Activated T-helper 17 cell treated with anti-CD3 and anti-CD28 coated beads, Interleukin-2, amount 50 U/mL, for 72 hours (primary cell): ENCODE measurements at places on chromosomes 7 and 10.

GRCh38 chr10:74936577-74937265, 110.3 kb downstream of the KAT6B start:
- ATAC-seq: no peak

DNA sequence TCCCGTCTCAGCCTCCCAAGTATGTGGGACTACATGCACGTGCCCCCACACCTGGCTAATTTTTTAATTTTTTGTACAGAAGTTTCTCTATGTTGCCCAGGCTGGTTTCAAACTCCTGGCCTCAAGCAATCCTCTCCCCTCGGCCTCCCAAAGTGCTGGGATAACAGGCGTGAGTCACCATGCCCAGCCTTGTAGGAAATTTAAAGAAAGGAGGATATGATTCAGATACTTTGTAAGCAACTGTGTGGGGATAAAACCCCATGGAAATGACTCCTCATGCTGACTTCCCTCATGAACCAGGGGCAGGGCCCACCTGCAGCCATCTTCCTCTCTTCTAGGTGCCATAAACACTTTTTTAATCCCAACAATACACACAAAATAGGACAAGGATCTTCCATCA, 50.2 kb downstream of the APBB1IP start:
- peak; percentile 19 for ATAC-seq

GRCh38 chr10:99297033-99297432, 32.1 kb upstream of the CNNM1 start:
- no peak for ATAC-seq

- no peak for ATAC-seq
These were observed 104.5 kb upstream of the PRSS58 start for GRCh38 chr7:142362349-142362748.

DNA sequence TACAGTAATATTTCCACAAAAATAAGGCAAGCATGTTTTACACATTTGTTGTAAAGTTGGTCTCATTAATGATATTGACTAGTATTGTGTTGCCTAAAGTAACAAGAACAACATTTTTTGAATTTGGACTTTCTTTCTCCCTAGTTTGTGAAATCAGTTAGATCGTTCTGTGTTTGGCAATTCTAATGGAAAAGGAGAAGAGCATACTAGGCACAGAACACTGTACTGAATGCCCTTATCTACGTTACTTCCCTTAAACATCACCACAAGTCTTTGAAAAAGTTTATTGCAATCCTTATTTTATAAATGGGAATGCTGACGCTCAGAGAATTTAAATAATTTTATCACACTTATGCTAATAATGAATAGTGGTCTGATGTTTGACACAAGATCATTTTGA, 372.2 kb downstream of the EXOC4 start:
- ATAC-seq: no peak

DNA sequence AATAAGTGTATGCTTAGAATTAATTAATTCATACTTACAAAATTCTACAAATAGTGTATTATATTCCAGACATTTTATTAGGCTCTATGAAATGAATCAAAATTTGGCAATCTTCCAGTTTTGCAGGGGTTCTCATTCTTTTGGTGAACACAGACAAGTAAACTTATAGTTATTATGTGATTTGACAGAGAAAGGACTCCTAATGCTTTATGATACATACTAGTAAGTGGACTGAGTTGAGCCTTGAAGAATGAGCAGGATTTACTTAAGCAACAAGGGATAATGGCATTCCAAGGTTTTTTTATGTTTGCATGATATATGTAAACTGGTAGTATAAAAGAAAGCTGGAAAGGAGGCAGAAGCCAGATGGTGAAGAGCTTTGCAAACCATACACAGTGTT, 145.7 kb upstream of the FERD3L start:
- ATAC-seq: no peak

GRCh38 chr7:46786221-46786954, 795.5 kb downstream of the TNS3 start:
- ATAC-seq: no peak

- no peak for ATAC-seq
These were observed 23.9 kb downstream of the ATP6V1F start for GRCh38 chr7:128886391-128887168.

DNA sequence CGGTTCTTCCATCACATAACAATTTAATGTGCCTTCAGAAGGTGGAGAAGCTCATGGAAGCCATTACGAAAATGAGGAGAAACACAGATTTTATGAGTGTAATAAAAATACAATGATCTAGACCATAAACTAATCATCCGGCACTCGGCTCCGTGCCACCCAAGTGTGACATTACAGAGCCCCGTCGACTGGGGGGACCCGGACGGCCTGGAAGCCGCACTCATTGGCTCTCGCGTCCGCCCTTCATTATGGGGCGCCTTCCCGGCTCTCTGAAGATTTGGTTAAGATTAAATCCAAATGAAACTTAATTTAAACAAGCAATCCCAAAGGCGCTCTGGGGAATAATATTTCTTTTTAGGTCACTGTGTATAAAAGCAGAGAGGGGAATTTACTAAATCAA, 242.6 kb downstream of the DNAJB6 start:
- no peak for ATAC-seq

DNA sequence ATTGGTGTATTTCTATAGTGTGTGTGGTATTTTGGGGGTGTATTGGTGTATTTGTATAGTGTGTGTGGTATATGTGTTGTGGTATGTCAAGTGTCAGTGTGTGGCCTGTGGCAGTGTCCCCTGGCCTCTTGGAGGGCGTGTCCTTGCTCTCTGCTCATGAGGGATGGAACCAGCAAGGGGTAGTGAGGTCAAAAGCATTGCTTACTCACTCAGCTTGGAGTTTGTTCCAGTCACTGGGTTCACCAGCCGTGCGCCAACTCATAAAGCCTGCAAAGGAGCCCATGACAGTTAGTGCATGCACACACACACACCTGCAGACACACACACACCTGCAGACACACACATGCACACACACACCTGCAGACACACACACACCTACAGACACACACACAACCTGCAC, 4.3 kb upstream of the TRPV6 start:
- no peak for ATAC-seq
